ENCODE measurements at places on chromosomes 4 and X.

- no peak for DNase-seq
These were observed 2.2 kb upstream of the CLDN2 start for GRCh38 chrX:106917830-106918500.

DNA sequence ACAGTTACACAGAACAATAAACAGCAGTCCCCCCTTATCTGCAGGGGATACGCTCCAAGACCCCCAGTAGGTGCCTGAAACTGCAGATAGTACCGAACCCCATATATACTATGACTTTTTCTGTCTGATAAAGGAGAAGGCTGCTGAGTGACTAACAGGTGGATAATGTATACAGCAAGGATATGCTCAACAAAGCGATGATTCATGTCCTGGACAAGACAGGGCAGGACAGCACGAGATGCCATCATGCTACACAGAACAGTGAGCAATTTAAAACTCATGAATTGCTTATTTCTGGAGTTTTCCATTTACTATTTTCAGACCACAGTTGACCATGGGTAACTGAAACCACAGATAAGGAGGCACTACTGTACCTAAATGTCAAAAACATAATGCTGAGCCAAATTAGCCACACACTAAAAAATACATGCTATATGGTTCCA, 76.1 kb downstream of the MANBA start:
- DNase-seq: no peak

GRCh38 chr4:153257151-153257620, 52.9 kb downstream of the TRIM2 start:
- peak; percentile 3 for DNase-seq

- DNase-seq: no peak
These were observed 41.3 kb upstream of the ASMTL start for GRCh38 chrX:1493877-1494510.

DNA sequence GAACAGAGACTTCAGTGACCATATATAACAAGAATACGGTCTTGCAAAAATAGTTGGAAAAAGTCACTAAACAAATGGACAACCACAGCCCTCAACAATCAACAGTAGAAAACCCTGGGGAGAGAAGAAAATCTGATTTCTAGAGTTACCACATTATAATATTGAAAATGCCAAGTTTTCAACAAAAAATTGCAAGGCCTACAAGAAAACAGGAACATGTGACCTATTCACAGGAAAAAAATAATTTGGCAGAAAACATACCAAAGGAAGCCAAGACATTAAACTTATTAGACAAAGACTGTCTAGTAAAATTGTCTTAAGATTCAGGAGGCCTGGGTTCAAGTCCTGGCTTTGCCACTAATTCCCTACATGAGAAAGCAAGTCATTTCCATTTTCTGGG, 64.7 kb downstream of the ARHGEF9 start:
- no peak for DNase-seq

GRCh38 chr4:109091727-109092409, 210.6 kb downstream of the COL25A1 start:
- DNase-seq: no peak

- DNase-seq: no peak
These were observed 42.4 kb upstream of the GAB1 start for GRCh38 chr4:143294310-143294709.

DNA sequence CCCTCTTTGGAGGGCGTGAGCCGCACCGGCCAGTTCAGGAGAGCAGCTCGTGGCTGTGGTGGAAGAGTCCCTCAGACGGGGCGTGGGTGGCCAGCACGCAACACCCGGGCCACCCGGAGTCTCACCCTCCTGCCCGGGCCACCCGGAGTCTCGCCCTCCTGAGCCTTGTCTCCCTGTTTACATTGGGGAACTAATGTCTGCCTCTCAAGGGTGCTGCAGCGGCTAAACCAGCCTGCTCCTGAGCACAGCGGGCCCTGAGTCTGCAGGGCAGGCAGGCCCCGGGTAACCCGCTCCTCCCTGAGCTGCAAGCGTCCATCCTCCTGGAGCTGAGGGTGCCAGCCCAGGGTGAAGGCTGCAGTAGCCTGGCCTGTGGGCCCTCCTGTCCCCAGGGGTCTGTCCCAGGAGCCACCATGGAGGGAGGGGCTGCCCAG, 3.0 kb downstream of the PDE6B start:
- DNase-seq: no peak

GRCh38 chrX:153226344-153227185, 47.5 kb downstream of the MAGEA1 start:
- no peak for DNase-seq

DNA sequence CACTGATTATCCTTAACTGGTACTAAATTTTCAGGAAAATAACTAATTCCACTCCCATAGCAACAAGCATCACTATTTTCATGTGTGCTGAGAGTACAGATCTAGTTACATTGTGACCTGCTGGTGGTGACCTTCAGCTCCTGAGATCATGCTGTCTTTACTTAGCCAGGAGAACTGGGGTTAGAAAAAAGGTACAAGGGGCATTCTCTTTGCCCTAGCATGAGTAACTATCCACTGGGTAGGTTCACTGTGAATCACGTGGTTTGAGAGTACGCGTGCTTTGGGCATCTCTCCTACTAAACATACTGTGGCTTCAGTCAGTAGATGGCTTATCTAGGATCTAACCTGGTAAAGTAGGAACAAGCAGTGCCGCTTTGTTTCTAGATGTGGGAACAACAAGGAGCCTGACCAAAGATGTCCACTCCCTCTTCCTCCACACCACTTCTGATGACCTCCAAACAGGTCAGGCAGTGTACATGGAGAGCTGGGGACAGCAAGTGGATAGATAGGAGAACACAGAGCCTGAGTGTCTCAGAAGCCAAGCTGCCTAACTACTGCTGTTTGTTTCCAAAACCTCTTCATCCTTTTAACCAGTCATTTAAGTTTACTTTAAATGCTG, 90.2 kb downstream of the CBR4 start:
- no peak for DNase-seq

GRCh38 chr4:8320386-8320750, 50.8 kb downstream of the HTRA3 start:
- no peak for DNase-seq

DNA sequence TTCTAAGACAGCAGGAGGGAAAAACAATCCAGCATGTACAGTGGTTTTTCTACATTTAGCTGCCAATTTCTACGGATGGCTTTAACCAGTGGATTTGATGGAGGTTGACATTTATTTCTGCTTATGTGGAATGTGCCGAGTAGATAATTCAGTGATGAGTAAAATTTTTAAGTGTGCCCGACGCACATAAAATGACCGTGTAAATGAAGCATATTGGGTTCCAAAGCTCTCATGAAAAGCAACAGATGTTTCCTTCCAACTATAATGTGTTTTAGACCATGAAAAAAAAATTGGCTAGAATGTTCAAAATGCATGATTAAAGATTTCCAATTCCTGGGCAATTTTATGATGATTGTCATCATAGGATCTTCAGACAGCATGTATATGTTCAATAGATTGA, 14.1 kb downstream of the INPP4B start:
- DNase-seq: no peak

GRCh38 chr4:185383451-185383850, 12.3 kb downstream of the LRP2BP start:
- DNase-seq: no peak

DNA sequence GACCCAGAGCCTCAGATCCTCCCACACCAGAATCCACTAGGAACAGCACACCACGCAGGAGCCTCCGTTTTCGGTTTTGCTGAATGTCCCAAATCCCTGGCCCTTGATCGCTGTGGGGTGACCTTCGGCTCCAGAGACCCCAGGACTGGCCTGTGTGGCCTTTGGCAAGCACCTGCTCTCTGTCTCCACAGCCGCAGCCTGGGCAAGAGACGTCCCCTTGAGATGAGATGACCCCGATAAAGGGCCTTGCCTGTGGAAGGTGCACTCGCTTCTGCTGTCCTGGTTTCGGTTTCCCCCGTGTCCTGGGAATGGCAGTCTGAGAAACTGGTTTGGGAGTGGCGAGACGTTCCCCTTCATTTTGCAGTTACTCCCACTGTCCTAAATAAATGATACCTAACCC, 9.6 kb downstream of the PSAPL1 start:
- DNase-seq: no peak

DNA sequence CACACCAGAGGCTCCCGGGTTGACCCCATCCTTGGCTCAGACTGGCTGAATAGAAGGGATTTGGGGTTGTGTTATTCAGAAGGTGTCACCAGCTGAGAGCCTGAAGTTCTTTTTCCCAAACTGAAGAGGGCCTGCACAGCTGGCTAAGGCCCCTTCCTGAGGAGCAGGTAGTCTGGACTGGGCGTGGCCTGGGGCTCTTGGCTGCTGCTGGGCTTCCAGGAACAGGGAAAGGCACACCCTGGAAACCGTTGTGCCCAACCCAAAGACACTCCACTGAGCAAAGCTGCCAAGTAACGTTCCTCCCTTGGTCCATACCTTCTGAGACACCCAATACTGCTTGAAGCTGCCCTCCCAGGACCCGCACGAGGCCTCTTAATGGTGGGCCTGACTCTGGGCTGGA, 8.3 kb upstream of the CXCR3 start:
- no peak for DNase-seq

GRCh38 chr4:165288639-165289422, 38.6 kb upstream of the MSMO1 start:
- no peak for DNase-seq

- DNase-seq: no peak
These were observed 555.0 kb downstream of the ANKRD50 start for GRCh38 chr4:124157396-124158083.

DNA sequence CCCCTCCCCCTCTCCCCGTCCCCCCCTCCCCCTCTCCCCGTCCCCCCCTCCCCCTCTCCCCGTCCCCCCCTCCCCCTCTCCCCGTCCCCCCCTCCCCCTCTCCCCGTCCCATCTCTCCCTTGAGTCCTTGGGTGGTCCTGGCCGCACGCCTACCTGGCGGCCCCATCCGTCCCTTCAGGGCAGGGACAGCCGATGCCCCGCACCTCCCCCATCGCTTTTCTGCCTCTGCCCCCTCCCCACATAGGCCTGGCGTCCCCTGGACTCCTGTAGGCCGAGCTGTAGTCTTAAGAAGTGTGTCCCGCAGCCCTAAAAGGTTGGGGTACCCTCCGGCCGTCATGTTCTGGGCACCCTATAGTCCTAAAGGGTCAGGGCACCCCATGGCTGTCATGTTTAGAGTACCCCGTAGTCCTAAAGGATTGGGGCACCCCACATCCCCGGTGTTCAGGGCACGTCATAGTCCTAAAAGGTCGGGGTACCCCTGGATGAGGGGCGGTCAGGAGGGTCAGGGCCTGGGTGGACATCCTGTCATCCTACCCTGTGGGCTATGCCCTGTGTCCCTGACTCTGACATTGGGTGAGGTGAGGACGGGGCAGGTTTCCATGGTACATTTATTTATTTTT, 10.8 kb upstream of the GTPBP6 start:
- DNase-seq: no peak

DNA sequence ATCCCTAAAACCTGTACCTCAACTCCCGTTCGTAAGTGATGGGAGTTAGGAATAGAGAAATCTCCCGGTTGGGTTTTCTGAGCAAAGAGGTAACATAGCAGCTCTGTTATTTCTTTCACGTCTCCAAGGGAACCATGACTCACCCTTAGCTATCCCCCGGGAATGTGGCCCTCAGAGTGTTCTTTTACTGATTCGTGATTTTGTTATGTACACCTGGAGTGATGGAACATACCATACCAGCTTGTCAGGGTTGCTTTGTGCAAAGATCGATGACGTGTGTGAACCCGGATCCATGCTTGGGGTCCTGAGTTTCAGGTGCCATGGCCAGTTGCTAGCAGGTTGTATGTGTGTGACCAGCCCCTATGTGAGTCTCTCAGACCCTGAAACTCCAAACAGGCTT, 52.6 kb downstream of the HPRT1 start:
- no peak for DNase-seq

- DNase-seq: no peak
These were observed 772.9 kb upstream of the SLIT2 start for GRCh38 chr4:19478791-19479190.

- no peak for DNase-seq
These were observed 700 bp downstream of the ARAF start for GRCh38 chrX:47561659-47562151.

DNA sequence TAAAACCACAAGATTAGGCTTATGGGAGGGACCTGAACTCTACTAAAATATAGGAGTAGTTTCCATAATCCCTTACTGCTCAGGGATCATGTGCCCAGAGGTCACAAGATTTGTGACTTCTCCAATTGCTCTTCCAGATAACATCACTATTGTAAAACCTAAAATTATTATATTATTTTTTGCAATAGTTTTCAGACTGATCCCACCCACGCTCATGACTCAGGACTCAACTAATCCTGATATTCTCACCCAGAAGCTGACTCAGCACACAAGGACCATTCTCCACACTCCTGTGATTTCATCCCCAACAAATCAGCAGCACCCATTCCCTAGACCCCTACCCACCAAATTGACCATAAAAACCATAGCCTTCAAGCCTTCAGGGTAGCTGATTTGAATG, 24.0 kb upstream of the RPL34 start:
- no peak for DNase-seq

DNA sequence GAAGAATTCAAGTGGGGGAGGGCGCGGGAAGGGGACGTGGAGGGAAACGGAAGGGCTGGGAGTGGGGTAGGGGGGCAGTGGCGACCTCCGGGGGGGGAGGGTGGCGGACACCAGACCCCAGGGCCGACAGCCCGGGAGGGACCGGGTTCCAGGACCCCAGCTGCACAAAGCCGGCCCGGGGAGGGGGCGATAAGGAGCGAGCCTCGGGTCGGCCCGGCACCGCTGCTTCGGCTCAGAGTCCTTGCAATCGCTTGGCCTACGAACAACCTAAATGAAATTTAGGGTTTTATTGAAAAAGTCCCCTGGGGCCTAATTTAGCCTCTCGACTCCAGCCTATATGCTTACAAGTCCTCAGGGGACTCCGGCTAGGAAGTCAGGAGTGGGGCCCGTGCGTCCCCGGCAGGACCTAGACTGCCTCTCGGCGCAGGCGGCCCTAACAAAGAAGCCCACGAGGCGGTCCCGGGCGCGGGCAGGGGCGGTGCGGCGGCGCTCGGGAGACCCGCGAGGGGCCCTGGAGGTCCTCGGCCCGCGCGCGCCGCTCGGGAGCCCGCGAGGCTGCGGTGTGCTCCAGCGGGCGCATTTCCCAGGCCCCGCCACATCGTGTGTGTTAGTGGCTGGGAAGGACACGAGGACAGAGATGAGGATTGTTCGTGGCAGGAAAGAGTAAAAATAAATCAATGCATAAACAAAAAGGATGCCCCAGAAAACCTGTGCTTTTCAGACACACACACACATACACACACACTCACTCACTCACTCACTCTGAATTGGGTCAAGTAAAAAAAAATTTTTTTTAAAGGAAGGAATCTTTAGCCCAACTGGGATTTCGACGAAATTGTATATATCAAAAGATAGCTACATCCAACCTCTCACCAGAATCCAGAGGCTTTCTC, 70.0 kb downstream of the MGST2 start:
- DNase-seq: no peak

GRCh38 chrX:121307449-121307848, 260.0 kb downstream of the GLUD2 start:
- DNase-seq: no peak

GRCh38 chrX:40145923-40146261, 48.1 kb upstream of the BCOR start:
- DNase-seq: no peak

GRCh38 chrX:45400027-45400779, 199.5 kb upstream of the DIPK2B start:
- no peak for DNase-seq

All from activated CD4-positive, alpha-beta T cell treated with anti-CD3 and anti-CD28 coated beads, Interleukin-2, amount 50 U/mL, for 1 hour (primary cell).